ENCODE measurements at places on chromosomes 4 and X.
A peak's percentile ranks its signal among the peaks of the same experiment; 100 is the strongest.

- no peak for DNase-seq
These were observed 120.4 kb downstream of the CDKL5 start for GRCh38 chrX:18545771-18546170.

DNA sequence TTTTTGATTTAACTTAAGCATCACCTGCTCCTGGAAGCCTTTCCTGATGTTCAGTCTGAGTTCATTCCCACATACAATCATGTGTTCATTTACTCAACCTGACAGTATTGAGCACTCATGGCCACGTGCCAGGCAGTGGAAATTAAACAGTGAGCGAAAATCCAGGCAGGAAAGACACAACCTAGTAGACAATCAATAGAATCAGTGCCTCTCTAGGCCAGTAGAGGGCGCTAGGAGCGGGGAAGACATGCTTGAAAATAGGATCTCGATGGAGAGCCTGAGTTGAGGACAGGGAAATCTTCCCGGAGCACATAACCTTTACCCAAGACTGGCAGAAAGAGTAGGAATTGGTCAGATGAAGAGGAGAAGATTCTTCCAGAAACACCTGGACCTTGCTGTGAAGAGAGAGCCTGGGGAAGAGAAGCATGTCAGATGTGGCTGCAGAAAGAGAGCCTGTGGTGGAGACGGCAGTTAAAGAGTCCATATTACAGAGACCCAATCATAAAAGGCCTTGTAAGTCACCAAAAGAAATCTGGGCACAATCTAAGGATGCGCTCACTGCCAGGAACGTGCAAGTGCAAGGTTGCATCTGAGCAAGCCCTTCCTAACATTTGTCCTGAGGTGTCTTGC, 103.5 kb downstream of the LDB2 start:
- no peak for DNase-seq

GRCh38 chrX:113058634-113059033, 218.0 kb upstream of the AMOT start:
- no peak for DNase-seq

GRCh38 chr4:48706736-48707135, 73.3 kb downstream of the FRYL start:
- DNase-seq: no peak

DNA sequence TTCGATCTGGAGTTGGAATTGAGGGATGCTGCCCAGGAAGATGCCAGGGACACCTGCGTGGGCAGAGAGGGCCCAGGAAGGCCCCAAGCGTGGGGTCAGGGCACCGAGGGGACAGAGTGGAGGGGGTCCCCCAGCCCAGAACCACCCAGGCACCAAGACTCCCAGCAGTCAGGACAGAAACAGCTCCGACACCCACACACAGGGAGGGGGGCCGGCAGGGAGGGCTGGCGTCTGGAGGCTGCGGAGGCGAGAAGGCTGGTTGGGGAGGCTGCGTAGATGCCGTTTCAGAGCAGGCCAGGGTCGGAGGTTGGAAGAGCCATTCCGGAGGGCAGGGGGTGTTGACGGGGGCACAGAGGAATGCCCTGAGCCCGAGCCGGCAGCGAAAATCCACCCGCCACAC, 23.6 kb downstream of the ATP5ME start:
- DNase-seq: no peak

DNA sequence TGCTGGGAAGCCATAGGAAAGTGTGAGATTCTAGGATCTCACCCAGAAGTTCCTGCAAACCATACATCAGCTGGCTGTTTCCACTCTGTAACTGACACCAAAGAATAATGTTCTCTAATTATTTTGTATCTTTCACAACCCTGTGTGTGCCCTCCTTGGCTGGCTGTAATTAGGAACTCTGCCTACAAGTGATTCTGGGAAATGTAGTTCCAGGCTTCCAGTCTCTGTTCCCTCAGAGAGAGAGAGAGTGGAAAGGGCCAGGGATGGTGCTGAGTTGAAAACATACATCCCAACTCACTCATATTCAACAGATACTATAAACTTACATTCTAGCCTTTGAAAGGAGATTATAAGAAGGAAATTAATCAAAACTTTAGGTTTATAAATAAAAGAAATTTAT, 57.5 kb upstream of the C1QTNF7 start:
- DNase-seq: no peak

- DNase-seq: no peak
These were observed 420.4 kb upstream of the AGA start for GRCh38 chr4:177862541-177863176.

DNA sequence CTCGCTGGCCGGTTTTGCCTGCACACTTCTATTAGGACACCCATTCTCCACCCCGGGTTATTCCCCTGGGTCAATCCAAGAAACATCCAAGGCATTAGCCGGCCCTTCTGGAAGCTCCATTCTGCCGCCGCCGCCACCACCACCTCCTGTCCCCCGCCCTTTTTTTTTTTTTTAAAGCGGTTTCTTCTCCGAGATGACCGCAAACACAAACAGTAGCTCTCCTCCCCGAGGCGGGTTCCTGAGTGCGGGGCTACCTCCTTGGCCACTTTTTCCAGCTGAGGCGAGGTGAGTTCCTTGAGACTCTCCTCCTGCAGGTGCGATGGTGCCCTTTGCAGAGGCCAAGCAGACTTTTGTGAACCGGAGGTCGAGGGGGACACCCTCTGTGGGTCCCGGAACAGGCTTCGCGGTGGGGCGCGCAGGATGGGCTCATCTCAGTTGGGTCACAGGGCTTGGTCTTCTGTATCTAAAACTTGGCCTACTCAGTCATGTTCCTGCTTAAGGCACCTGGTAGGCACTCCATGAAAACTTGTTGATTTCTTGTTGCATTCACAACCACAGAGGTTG, 930 bp downstream of the NWD2 start:
- no peak for DNase-seq

DNA sequence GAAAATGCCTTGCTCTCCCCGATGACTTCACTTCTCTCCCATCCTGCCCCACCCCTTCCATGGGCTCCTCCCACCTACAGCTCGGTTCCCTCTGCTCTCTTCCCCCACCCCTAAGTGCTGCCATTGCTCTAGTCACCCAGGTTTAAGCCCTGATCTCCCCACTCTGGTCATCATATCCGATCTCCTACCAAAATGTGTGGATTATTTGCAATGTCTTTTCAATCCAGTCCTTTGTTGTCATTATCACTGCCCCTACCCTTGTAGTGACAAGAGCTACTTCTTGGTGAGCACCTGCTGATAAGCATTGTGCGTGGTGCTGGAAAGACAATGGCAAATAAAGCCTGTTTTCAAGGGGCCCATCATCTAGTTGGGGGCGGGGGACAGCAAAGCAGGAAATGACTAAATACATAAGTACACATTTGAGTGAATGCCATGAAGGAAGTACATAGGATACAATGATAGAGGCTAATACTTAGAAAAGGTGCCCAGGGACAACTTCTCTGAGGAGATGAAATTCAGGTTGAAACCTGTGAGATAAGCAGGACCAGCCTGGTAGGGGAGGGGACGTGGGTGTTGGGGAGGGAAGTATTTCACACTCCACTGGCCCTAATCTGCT, 63.8 kb downstream of the DLG3 start:
- no peak for DNase-seq

GRCh38 chrX:46727441-46727840, 31.5 kb downstream of the SLC9A7 start:
- no peak for DNase-seq

- no peak for DNase-seq
These were observed 2.2 kb upstream of the VGLL1 start for GRCh38 chrX:136529795-136530194.

DNA sequence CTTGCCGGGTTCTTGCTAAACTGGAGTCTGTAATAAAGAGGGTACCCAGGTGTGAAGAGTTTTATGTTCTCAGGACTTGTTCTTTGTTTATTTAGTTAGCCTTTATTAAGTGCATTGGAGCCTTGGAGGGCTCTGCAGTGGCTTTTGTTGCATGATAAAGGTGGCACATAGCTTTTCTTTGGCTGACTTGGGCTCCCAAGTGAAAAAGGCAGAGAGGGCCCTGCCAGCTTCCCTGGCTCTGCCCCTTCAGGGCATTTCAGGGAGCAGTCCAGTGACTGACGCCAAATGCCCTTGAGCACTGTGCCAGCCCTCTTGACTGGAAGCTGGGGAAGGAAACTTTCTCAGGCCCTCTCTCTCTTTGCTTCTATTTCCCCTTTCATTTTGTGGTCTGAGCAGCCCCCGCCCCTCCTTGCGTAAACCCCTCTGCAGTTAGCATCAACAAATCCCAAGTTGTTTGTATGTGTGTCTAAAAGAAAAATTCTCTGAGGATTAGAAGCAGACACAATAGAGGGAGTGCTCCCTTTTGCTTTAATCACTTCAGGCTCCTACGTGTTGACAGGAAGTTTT, 152.2 kb downstream of the NHS start:
- DNase-seq: no peak

GRCh38 chr4:4260185-4260751, 12.2 kb upstream of the TMEM128 start:
- DNase-seq: peak; percentile 39

GRCh38 chr4:154743683-154744340, at the start of gene LRAT:
LRAT (plus strand) TSS chr4:154744000; CDS start chr4:154744327, 327 bp downstream.
- DNase-seq: peak; percentile 26

- no peak for DNase-seq
These were observed 407.9 kb upstream of the TENM3 start for GRCh38 chr4:181835348-181835747.

DNA sequence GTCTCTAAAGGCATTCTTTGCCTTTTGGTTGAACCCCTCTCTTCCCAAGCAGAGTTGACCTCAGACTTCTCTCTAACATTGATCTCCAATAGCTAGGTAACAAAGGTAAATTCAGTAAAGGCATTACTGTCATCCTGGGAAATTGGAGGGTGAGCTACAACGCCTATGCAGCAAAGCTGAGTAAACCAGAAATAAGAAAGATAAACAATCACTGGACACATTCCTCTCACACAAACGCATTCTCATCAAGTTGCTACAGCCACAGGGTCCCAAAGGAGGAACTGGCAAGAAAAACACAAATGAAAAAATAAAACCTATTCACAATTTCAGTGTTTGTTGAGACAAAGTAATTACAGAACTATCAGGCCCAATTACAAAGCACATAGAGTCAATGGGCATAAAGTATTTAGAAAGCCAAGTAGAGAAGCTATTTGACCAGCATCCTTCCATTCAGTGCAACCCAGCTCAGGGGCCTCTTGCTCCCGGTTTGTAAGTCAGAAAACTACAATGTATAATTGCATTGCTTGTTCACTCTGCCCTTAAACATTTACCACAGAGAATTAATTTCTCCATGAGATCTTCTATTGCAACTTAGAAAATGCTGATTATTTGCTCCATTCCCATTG, 967.7 kb downstream of the PCDH7 start:
- DNase-seq: no peak

DNA sequence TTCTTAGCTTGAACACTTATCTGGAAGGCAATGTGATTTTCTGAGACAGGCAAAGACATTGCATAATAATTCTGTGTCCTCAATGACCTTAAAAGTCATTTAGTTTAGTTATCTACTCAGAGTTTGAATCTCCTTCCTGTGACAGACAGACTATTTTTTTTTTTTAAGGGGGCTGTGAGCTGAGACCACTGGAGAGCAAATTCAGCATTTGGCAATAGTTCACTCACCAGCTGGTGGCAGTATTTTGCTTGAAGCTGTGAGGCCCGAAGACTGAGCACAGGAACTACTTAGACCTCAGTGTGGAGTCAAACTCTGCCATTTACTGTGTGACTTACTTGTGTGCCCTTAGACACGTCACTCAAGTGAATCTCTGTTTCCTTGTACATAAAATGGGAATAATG, 22.9 kb upstream of the CPE start:
- peak; percentile 45 for DNase-seq

DNA sequence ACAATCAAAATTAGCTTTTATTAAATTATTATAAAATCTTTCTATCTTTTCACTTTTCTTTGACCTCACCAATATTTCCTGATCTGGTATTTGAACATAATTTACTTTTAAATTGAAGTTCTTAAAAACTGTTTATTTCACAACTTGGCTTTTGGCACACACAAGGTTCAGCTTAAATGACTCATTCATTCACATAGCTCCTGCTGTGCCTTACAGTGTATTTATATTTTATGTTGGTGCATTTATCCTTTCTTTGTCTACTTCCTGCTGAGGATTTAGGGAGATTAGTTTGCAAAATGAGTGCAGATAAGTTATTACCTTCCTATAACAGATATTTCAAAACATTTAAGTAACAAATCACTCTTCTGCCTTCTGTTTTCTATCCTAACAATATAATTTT, 430.6 kb downstream of the DTHD1 start:
- no peak for DNase-seq

GRCh38 chrX:87621697-87622096, 104.1 kb downstream of the KLHL4 start:
- DNase-seq: no peak

DNA sequence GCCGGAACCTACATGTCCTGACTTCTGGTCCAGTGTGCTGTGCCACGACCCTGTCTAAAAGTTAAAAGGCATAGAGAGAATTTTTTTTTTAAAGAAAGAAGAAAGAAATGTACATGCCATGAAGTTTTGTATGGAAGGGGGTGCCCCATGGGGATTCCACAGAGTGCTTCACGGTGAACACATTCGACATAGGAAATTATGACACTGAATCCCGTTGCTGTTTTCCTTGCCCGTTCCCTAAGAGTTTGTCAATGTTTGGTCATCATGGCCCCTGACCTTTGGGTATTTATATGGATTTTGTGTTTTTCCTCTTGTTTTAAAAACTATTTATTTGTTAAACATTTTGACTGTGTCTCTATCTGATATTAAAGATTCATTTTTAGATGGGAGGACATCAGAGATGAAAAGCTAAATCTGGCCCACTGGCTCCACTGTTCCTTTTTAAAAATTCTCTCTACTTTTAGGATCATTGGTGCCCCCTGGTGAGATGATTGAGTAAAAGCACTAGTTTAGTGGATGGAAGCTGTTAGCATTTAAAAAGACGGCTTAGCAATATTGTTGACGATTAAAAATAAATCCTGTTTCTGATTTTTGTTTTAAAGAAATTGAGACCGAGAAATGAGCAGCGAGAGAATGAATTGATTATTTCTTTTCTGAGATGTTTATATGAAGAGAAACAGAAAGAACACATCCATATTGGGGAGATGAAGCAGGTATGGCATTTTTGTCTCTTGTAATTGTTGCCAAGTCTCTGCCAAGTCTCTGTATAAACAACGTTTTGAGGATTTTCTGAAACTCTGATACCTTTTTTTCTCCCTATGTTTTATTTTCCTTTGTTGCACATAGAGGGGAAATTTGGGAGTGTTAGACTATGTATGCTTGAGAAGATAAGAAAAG, 75.0 kb downstream of the PTTG2 start:
- DNase-seq: peak; percentile 15

- no peak for DNase-seq
These were observed 38.6 kb downstream of the PTCHD1 start for GRCh38 chrX:23373129-23373804.

GRCh38 chr4:150816491-150816890, 198.6 kb downstream of the LRBA start:
- DNase-seq: no peak

All from NCI-H2171 treated with DMSO at 0.1 percent for 48 hours (cell line).